Right lung (tissue), 10 donors: ENCODE measurements at places on chromosomes 4 and X. TPM values are rescaled to one million over a fixed set of nuclear protein-coding genes. Genes with fewer than 3 reads are reported as not detected.

DNA sequence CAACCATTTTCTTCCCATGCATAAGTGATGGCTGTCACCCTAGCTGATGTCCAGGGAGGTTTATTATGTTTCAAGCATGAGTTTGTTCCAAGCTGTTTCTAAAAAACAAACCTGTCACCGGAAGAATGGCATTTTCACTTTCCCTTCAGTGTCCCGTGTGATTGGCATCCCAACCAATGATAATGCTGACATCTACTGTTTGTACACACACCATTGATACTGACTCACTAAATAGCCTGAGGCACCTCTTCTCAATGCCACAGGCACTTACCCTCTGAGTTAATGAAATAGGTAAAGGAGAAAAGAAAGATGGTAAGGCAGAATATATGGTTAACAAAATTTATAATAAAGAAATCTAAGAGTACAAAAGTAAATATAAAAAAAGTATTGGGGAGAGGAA is 23.1 kb upstream of the VCX2 start:
- DNase-seq: no peak

GRCh38 chr4:125522992-125523391 is 208.2 kb downstream of the FAT4 start:
- DNase-seq: no peak

The ADGRG2 gene
- polyA plus RNA-seq: 2.5 TPM

The FAM114A1 gene
- 54.2 TPM for polyA plus RNA-seq

The SPOCK3 gene
- polyA plus RNA-seq: 0.56 TPM

The NALF2 gene
- polyA plus RNA-seq: 0.04 TPM

The BST1 gene
- 5.4 TPM for polyA plus RNA-seq

- no peak for DNase-seq
These were observed 12.2 kb downstream of the PLAC1 start for GRCh38 chrX:134645936-134646543.

DNA sequence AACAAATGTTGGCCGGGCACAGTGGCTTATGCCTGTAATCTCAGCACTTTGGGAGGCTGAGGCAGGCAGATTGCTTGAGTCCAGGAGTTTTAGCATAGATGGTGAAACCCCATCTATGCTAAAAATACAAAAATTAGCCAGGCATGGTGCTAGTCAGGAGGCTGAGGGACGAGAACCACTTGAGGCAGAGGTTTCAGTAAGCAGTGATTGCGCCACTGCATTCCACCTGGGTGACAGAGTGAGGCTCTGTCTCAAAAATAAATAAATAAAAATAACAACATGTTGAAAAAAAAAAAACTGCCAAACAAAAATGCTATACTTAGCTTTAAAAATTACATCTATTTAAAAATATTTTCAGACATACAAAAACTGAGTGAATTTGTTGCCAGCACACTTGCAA is 374.2 kb upstream of the SMIM31 start:
- DNase-seq: no peak
